ENCODE measurements at places on chromosomes 3 and 15.

DNA sequence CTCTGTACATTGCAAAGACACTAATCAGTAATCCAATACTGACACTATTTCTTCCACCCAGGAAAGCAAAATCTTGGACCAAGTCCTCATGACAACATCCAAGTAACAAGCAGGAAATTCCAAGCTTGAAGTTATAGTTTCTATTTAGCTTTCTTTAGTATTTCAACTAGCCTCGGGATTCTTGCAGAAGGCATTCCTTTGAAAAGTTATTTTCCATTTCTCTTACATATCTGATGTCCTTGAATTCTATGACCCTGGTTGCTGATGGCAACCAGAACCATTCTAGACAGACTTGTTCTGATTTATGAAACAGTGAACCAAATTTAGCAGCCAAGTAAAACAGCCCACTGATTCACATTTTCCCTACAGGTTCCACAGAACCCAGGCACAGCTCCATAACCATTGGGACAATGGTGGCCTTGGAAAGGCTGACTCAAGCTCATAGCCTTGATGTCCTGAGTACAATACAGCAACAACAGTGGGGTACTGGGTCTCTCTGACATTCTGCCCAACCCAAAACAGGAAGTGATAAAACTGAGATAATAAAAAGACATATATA lies 26.5 kb downstream of the P3H2 start:
- no peak for DNase-seq

DNA sequence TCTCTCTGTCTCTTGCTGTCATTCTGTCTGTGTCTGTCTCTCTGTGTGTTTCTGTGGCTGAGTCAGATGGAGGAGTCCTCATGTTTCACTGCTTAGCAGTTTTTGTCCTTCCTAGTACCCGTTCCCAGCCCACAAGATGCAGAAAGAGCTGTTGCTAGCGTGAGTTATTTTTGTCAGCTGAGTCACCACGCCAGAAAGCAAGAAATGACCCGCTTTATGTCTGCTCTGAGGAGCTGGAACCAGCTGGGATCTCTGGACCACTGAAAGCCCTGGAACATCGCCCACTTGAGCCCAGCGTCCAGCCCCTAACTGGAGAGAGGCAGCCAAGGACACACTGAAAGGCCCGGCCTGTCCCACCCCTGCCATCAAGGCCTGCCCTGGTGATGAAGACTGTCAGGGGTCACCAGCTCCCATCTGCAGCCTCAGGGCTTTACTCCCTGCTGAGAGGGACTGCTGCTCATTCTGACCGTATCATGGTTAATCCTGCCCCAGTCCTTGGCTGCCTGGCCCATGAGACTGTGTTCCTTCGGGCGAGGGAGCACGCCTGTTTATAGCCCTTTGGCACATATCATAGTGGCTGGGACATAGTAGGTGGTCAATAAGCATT lies 101.7 kb upstream of the TPM1 start:
- no peak for DNase-seq

- DNase-seq, result no peak
Observed at GRCh38 chr3:55330355-55330754, 156.8 kb downstream of the WNT5A start.

GRCh38 chr3:7625021-7625420 lies 764.1 kb downstream of the GRM7 start:
- DNase-seq, result no peak

DNA sequence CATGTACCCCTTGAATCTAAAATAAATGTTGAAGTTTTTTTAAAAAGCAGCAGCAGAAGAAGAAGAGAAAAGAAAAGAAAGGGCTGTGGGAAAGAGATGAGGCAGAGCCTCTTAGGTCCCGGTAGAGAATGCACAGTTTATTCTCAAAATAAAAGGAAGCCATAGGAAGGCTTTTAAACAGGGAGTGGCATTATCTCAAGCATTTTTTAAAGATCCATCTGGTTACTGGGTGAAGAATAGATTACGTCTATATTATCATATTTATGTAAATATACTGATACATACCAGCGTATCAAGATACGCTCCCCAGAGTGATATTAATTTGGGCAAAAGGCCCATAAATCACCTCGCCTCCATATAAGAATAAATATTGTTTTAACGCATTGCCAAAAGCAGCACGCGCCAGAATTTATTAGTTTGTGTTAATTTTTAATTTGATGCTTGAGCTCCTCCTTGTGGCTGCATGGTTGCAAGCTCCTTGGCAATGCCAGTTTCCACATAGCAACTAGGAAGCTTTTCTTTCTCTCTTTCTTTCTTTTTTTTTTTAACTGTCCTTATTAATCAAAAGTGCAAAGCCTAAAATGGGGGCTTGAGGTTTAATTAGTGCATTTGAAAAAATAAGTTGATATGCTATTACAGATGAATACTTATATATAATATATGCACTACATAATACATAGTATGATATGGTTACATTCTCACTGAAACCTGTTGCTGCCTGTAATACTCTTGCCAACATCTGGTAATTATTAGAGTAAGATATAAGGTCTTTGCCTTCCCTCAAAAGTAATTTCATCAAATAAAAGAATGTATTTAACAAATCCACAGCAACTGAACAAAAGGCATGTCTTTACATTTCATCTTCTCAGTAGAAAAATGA lies 242.8 kb upstream of the UBE2E2 start:
- DNase-seq, result no peak

- DNase-seq, result no peak
Observed at GRCh38 chr3:35224565-35225295, 414.6 kb upstream of the ARPP21 start.

DNA sequence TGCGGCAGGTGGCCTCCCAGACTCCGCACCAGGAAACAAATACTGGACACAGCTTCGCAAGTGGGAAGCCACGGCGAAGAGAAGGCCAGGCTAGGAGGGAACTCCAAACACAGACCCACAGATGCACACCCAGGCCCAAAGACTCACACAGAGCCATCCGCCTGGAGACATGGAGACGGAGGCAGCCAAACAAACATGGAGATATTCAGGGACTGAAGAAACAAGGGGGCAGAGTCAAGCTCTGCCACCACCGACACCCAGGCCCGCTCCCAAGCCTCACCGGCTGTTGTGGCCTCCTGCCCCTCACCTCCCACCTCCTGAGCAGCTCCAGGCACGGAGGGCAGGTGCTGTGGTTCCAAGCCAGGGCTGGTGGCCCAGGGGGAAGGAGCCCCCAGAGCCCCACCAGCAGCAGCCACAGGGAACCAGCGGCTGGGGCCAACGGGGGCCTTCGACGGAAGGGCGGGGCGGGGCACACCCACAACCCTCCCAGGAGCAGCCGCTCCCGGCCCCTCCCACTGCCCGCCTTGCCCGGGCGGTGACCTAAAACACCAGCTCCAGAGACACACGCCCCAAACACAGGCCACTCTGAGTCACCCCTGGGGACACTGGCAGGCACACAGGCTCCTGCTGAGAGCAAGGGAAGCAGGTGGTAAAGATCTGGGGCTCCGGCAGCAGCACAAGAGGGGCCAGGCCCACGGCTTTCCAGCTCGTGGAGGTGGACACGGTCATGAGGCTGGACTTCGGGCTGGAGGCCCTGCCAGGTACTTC lies 31.9 kb downstream of the TNK2 start:
- no peak for DNase-seq

DNA sequence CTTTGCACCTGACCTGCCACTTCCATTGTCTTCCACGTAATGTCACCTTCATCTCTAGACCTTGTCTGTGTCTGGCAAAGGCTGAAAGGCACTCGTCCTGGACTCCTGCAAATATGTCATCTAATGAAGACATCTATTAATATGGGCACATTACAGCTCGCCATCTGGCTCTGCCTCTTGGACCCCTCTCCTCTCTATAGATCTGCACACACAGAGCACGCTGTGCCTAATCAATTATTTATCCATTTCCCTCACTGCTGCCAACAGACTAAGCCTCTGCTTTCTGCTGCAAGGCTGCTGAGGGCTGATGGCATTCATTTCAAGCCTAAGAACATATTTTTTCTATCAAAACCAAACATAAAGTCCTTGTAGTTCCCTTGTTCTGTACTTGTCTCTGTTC lies 573.0 kb downstream of the TUSC7 start:
- DNase-seq, result no peak

DNA sequence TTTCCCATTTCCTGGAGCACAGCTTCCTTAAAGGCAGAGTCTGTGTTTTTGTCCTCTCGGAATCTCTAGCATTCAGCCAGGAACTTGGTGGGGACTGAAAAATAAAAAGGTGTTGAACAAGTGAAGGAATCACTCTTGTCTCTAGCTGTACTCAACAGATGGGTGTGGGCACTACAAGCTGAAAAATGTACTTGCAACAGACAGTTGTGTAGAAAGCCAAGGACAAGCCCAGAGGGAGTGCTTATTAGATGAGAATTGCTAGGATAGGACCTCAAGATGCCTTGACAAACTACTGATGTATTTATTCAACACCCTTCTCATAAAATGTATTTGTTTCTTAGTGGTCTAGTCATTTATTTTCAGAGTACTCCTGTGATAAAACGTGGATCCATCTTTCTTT lies 95.1 kb downstream of the CHCHD6 start:
- no peak for DNase-seq

DNA sequence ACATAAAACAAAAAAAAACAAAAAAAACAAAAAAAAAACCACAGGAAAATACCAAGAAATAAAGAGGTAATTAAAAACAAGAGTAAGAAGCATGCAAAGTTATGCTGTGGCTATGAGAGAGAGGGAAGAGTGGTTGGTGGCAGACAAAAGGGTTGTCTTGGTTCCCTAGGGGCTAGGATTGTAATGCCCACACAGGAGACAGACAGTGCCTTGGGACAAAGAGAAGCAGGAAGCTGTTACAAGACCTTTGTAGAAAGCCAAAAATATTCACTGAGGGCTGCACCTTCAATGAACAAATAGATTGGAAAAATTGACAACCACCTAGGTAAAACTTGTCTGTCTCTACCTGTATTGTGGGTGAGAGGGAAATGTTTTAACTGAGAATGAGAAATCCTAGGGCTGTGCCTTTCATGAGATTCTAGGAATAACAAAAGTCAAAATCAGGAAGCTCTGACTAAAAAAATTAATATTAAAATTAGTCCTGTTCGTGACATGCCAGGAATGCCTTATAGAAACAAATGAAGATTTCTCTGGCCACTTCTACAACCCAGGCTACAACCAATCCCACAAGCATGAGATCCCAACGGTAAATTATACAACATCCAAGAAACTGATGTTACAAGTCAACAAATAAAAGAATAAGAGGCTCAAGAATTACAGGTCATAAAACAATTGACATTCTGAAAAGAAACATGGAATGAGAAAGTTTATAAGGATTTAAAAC lies 45.0 kb upstream of the PRICKLE2 start:
- DNase-seq, result no peak

- DNase-seq, result no peak
Observed at GRCh38 chr15:69032703-69033373, 18.3 kb downstream of the NOX5 start.

- DNase-seq, result no peak
Observed at GRCh38 chr3:41907330-41908073, 54.4 kb downstream of the ULK4 start.

DNA sequence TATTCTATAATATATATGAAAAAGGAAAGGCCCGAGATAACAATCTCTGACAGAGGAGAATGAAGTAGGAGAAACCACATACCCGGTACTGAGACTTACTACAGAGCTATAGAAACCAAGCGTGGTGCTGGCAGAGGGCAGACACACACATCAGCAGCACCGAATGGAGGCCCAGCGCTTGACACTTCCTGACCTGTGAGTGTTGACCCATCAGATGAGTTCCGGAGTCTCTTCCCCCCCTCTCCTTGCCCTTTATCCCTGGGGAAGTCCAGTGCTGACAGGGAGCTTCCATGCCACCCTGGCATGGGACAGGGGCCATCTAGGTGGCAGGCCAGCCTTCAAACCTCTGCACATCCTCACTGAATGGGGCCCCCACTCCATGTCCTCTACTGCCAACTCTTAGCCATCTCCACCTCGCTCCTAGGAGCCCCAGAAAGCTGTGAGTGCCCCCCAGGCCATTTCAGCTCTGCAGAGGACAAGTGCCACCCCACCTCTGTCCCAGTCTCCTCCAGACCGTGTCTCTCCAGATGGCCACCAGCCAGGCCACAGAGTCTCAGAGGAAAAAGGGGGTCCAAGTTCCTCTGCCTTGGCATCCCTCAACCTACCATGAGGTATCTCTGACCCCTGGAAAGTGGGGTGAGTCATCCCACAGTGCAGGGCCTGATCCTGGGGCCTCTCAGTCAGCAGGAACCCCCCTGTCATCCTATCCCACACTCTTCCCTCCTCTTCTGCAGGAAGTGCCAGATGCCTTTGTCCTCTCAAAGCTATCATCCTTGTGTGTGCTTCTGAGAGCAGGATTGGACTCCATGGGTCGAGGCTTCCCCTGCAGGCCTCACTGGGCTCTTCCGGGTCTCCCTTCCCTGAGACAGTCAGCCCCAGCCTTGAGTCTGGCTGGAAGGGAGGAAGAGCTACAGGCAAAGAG lies 116.5 kb upstream of the ALDH1A3 start:
- no peak for DNase-seq

- DNase-seq, result no peak
Observed at GRCh38 chr3:157586293-157586692, 83.1 kb upstream of the VEPH1 start.

GRCh38 chr3:79314962-79315361 lies 452.8 kb downstream of the ROBO1 start:
- no peak for DNase-seq

DNA sequence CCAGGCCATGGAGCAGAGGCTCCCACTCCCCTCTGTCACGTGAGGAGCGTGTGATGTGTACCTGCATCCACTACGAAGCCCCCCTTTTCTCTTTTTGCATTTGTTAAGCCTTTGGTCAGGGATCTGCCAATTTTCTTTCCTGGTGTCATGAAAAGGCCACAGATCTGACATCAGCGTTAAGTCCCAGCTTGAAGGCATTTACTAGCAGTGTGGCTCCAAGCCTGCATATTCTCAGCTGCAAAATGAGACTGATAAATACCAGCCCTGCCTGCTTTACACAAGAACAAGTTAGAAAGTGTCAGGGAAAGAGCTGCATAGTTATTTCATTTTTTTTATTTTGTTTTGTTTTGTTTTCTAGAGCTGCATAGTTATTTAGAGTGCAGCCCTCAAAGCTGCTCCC lies 2.3 kb upstream of the ANKRD63 start:
- no peak for DNase-seq

DNA sequence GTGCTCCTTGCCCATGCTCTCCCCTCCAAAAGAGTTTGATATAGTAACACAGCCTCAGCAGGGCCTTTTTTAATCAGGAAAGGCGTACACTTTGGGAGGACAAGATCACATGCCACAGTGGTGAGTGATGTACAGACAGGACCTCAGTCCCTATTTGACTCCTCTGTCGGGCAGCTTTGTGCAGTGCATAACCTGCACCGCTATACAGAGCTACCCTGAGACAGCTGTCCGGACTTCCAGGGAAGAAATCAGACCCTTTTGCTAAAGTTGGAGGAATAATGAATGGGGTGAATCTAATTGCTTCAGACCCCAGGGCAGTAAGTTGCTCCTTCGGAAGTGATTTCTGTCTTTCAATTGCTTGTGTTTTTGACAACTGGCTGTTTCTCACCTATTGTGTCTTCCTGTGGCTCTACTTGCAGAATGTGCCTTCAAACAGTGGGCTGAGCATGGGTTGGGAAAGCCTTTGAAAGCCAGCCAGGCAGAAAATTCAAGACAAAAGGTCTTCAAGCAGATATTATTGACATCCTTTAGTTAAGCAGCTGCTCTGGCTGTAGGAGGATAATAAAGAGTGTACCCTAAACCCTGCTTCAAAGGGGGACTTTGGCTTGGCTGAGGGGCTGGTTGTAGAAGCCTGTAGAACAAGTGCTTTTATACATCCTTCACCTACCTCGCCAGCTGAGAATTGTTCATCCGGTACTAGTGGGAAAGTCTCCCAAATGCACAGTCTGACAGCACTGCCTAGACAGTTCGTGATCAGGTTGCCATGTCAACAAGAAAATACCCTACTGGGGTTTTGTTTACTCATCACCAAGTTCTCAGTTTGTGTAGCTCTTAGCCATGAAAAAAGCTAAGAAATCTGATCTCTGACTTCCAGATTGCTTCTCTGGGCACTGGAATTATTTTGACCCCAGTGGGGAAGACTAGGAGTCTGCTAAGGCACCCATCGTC lies 35.1 kb downstream of the SNTN start:
- DNase-seq, result no peak
